Naive B cell (primary cell): ENCODE measurements at places on chromosomes 4 and X. TPM values are rescaled to one million over a fixed set of nuclear protein-coding genes. Genes with fewer than 3 reads are reported as not detected.

GRCh38 chr4:43379016-43379415, 486.5 kb downstream of the GRXCR1 start:
- no peak overlapping the region for H3K4me3 ChIP-seq
- H3K27me3 ChIP-seq, result no peaks in the 10 kb centered on the region
- no peak overlapping the region for H3K27ac ChIP-seq
- no peaks in the 10 kb centered on the region for H3K36me3 ChIP-seq
- no peaks in the 10 kb centered on the region for H3K4me1 ChIP-seq

- DNase-seq, result no peak
- H3K4me3 ChIP-seq, result no peak overlapping the region
- no peaks in the 10 kb centered on the region for H3K27me3 ChIP-seq
- no peaks in the 10 kb centered on the region for H3K4me1 ChIP-seq
- H3K27ac ChIP-seq, result no peak overlapping the region
Observed at GRCh38 chr4:164304101-164304639, 449.8 kb upstream of the SMIM31 start.

DNA sequence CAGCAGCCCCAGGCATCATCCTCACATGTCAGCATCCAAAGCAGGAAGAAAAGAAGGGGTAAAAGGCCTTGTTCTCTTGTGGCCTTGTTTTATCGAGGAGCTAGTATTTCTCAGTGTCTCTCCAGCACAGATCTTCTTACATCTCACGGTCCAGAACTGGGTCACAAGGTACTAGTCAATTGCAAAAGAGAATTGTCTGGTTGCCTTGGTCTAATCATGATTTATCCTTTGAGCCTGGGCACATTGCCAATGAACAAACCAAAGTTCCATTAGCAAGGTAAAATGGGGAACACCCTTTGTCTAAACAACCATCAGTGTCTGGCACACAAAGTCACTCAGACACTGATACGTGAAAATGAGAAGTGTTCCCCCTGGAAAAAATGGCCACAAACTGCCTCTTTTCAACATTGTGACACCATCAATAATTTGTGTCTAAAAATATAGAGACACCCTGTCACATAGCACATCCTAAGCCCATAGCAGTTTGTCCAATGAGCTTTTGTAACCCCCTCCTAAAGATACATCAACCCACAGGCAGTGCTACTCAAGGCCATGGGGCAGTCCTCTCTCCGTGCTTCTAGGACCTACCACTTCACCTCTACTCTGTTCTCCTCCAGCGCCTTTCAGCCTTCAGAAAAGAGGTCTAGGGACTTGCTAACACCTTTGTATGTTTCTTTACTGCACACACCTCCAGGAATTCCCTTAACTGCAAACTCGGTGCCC, 534.4 kb downstream of the MID1IP1 start:
- H3K27ac ChIP-seq, result peak overlapping the region; percentile 73
- H3K4me3 ChIP-seq, result peak overlapping the region; percentile 48
- DNase-seq, result no peak
- H3K36me3 ChIP-seq, result no peaks in the 10 kb centered on the region

DNA sequence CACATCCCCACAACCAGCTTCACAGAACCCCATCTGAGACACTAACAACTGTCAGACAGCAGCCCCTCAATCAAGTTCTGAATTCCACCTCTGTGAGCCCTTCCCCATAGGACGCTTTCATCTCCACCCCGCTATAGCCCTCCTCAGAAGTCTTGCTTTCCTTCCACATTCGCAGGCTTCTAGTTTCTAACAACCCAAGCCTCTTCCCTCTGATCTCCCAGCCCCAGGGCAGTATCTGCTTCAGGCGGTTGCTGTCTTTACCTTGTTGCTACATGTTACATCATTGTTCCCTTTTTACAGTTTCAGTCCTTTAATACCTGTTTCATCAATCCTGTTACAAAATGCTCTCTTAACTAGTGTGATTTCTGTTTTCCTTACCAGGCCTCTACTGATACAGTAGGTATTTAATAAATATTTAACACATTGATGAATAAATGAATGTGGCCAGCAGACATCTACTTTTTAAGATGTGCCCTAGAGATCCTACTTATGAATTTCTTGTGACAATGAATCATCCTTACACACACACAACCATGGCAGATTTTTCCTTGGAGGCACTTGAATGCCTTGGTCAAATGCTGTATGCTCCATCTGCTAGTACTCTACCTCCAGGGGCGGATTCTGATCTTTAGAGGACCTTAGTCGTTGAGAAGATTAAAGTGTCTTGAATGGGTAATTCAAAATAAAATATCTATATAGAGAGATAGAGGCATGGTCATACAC, 164.7 kb upstream of the SLIT2 start:
- H3K4me3 ChIP-seq, result no peak overlapping the region

- H3K4me3 ChIP-seq, result no peak overlapping the region
- H3K4me1 ChIP-seq, result peaks cover 5% of the 10 kb centered on the region
- DNase-seq, result no peak
- no peak overlapping the region for H3K27ac ChIP-seq
- no peaks in the 10 kb centered on the region for H3K36me3 ChIP-seq
Observed at GRCh38 chr4:185464887-185465286, 6.6 kb downstream of the CCDC110 start.

- H3K27ac ChIP-seq, result no peak overlapping the region
- peaks cover 11% of the 10 kb centered on the region for H3K4me1 ChIP-seq
- H3K36me3 ChIP-seq, result no peaks in the 10 kb centered on the region
Observed at GRCh38 chr4:177313263-177313662, 3.6 kb downstream of the NEIL3 start.

- no peaks in the 10 kb centered on the region for H3K4me1 ChIP-seq
- no peak overlapping the region for H3K27ac ChIP-seq
- H3K36me3 ChIP-seq, result no peaks in the 10 kb centered on the region
- no peak overlapping the region for H3K4me3 ChIP-seq
- no peak for DNase-seq
- no peaks in the 10 kb centered on the region for H3K27me3 ChIP-seq
Observed at GRCh38 chr4:181127171-181127570, 1116.0 kb upstream of the TENM3 start.

- no peak overlapping the region for H3K4me3 ChIP-seq
- DNase-seq, result no peak
- no peak overlapping the region for H3K27ac ChIP-seq
- H3K36me3 ChIP-seq, result no peaks in the 10 kb centered on the region
- H3K27me3 ChIP-seq, result peaks cover 24% of the 10 kb centered on the region
Observed at GRCh38 chr4:186166852-186167512, 24.4 kb upstream of the CYP4V2 start.

- no peaks in the 10 kb centered on the region for H3K36me3 ChIP-seq
- DNase-seq, result no peak
- no peaks in the 10 kb centered on the region for H3K4me1 ChIP-seq
- no peak overlapping the region for H3K4me3 ChIP-seq
- H3K27me3 ChIP-seq, result no peaks in the 10 kb centered on the region
Observed at GRCh38 chrX:3520458-3520857, 174.0 kb upstream of the MXRA5 start.

DNA sequence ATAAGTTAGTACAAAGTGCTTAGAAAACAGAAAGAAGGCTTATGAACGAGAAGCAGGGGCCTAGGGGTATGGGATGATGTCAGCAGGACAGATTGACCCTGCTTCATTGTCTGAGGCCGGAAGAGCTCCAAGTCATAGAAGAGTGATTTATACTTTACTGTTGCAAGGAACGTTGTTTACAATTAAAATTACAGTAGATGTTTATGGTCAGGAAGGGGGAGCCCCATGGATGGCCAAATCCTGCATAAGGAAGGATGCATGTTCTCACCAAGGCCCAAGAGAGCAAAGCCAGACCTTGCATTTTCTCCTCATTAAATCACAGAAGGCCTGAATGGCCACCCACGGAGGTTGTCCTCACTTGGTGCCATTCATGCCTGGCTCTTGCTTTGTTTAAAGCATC, 115.3 kb downstream of the LDB2 start:
- no peak overlapping the region for H3K4me3 ChIP-seq
- no peaks in the 10 kb centered on the region for H3K36me3 ChIP-seq
- no peaks in the 10 kb centered on the region for H3K4me1 ChIP-seq
- no peak for DNase-seq

DNA sequence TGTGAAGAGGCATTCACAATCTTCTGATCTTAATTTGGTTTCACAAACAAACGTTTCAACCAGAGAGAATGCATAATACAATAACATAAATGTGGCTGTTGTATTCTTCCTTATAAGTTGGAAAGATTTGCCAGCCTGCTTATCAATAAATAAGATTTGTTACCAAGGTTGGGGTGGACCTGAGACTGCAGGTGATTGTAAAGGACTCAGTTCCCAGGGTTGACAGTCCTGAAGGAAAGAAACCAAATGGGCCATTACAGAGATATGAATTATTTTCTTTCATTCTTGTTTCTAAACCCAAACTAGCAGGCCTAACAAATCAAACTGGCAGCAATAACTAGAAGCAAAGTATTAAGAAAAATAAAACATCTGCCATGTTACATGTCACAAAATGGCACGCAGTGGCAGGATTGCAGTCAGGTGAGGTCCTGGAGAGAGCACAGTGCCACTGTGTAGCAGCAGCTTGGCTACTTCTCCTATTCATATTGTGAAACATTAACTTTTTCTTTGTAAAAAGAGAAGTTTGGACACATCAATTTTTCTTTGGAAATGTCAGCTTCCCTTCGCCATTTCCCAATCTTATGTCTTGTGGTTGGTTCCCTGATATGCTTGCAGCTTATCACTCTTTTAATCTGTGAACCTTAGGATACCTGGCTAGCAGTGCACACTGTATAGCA, 133.8 kb upstream of the EMCN start:
- no peaks in the 10 kb centered on the region for H3K4me1 ChIP-seq
- no peaks in the 10 kb centered on the region for H3K27me3 ChIP-seq
- no peak for DNase-seq
- H3K4me3 ChIP-seq, result no peak overlapping the region
- H3K27ac ChIP-seq, result no peak overlapping the region
- no peaks in the 10 kb centered on the region for H3K36me3 ChIP-seq

- DNase-seq, result no peak
- H3K4me1 ChIP-seq, result peaks cover 13% of the 10 kb centered on the region
- peaks cover 24% of the 10 kb centered on the region for H3K36me3 ChIP-seq
- no peak overlapping the region for H3K27ac ChIP-seq
Observed at GRCh38 chr4:182869697-182870096, 47.5 kb downstream of the DCTD start.

GRCh38 chr4:172601195-172601594, 567.4 kb upstream of the GALNT7 start:
- no peaks in the 10 kb centered on the region for H3K36me3 ChIP-seq
- no peaks in the 10 kb centered on the region for H3K4me1 ChIP-seq
- DNase-seq, result no peak
- H3K27ac ChIP-seq, result no peak overlapping the region

DNA sequence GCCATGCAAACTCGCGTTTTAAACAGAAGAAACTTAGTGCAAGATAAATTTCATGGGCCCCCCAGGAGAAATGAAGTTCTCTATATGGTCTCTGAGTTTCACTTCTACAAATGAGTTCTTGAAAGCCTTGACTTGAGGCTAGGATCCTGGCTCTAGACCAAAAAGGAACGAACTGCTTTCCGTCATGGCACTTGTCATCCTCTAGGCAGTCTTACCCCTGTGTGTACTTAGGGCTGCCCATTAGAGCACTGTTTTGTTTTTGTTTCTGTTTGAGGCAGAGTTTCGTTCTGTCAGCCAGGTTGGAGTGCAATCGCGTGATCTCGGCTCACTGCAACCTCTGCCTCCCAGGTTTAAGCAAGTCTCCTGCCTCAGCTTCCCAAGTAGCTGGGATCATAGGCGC, 29.0 kb downstream of the RNF4 start:
- H3K27me3 ChIP-seq, result no peaks in the 10 kb centered on the region
- H3K27ac ChIP-seq, result peak overlapping the region; percentile 68
- peaks cover 31% of the 10 kb centered on the region for H3K4me1 ChIP-seq
- H3K36me3 ChIP-seq, result peaks cover 4% of the 10 kb centered on the region

GRCh38 chrX:4175221-4175620, 461.8 kb upstream of the PRKX start:
- no peak for DNase-seq
- H3K4me1 ChIP-seq, result no peaks in the 10 kb centered on the region
- H3K36me3 ChIP-seq, result no peaks in the 10 kb centered on the region
- no peaks in the 10 kb centered on the region for H3K27me3 ChIP-seq
- no peak overlapping the region for H3K27ac ChIP-seq
- no peak overlapping the region for H3K4me3 ChIP-seq

DNA sequence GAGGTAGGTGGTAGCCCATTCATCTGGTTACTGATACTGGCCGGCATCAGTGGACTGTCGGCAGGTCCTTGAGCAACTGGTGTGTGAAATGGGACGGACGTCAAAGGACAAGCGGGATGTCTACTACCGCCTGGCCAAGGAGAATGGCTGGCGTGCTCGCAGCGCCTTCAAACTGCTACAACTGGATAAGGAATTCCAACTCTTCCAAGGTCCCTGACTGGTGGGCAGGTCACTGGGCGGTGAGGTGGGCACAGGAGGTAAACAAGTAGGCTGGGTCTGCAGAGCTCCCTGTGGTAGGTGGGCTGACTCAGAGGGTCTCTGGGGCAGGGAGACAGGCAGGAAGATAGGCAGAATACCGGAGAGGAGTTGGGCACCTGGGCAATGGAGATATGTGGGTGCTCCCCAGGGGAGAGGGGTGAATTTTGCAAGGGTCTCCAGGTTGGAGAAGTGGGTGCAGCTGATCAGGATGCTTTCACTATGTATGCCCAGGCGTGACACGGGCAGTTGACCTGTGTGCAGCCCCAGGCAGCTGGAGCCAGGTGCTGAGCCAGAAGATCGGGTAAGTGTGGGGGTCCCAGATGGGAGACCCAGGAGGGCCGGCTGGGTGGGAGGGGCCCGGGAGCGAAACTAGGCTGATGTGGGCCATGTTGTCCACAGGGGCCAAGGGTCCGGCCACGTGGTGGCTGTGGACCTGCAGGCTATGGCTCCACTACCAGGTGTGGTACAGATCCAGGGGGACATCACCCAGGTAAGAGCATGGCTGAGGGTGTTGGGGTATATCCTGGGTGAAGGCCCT, 2.2 kb downstream of the FTSJ1 start:
- peaks cover 29% of the 10 kb centered on the region for H3K4me1 ChIP-seq
- H3K27me3 ChIP-seq, result no peaks in the 10 kb centered on the region
- H3K27ac ChIP-seq, result no peak overlapping the region
- H3K4me3 ChIP-seq, result no peak overlapping the region
- DNase-seq, result no peak

DNA sequence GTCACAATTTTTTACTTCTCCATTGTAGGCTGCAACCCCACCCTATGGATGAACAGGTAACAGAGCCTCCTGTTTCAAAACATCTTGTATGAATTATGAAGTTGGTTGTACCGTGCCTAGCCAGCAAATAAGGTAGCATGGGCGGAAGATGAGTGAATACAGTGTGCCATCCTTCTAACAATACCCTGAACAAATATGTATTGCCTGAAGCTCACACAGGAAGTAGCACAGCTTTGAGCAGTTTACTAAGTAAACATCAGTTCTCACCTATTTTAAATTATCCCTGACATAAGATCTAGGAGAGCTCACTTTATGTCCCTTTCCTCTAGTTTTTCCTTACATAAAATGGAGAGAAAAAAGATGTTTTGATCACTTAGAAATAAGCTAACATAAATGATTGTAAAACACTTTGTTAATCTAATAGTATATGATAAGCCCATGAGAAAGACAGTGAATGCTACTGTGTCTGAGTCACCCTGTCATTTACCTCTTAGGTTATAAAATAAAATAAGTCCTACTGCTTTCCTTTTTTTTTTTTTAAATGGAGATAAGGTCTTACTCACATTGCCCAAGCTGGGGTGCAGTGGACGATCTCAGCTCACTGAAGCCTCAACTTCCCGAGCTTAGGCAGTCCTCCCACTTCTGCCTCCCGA, 36.6 kb downstream of the GRSF1 start:
- no peaks in the 10 kb centered on the region for H3K27me3 ChIP-seq
- DNase-seq, result no peak
- H3K4me3 ChIP-seq, result no peak overlapping the region
- H3K27ac ChIP-seq, result no peak overlapping the region
- H3K36me3 ChIP-seq, result peaks cover 7% of the 10 kb centered on the region

Gene FAM120C
- 6.4 TPM for polyA plus RNA-seq

Gene SOWAHB
- polyA plus RNA-seq, result not detected

Gene IDH3G
- 95.3 TPM for polyA plus RNA-seq

Gene MGAT4D
- not detected for polyA plus RNA-seq

Gene CXCL6
- polyA plus RNA-seq, result not detected
